ENCODE measurements at places on chromosomes 3 and 15. TPM values are rescaled to one million over a fixed set of nuclear protein-coding genes. Genes with fewer than 3 reads are reported as not detected.

Gene GCSAM
- total RNA-seq: not detected

Gene LRRC2
- total RNA-seq: 0.83 TPM

Gene DAPK2
- 11.2 TPM for total RNA-seq

Gene SLC6A20
- 0.33 TPM for total RNA-seq

- no peak overlapping the region for H3K4me3 ChIP-seq
- DNase-seq: no peak
- H3K27me3 ChIP-seq: no peaks in the 10 kb centered on the region
- H3K36me3 ChIP-seq: no peaks in the 10 kb centered on the region
Measured at GRCh38 chr15:69861331-69862171, 236.2 kb downstream of the TLE3 start.

- peak overlapping the region; percentile 89 for H3K27ac ChIP-seq
- no peaks in the 10 kb centered on the region for H3K27me3 ChIP-seq
- DNase-seq: no peak
- peaks cover 42% of the 10 kb centered on the region for H3K4me1 ChIP-seq
- H3K36me3 ChIP-seq: no peaks in the 10 kb centered on the region
- H3K4me3 ChIP-seq: peak overlapping the region; percentile 80
Measured at GRCh38 chr3:196287090-196287439, 461 bp downstream of the PCYT1A start.

DNA sequence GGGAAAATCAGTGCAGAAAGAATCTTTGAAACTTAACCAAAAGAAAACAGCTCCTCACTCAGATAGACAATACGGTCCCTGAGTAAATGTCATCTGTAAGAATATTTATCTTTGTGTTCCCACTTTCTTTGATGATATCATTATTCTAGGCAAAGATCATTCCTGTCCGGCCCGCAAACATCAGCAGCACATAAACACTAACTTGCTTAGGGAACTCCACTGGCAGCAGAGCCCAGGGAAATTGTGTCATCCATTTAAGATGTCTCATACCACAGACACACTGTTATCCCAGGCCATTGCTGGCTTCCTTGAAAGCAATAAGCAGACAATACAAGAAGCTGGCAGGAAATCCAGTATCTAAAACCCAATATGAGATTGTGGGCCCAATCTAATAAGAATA lies 20.1 kb upstream of the CD96 start:
- H3K27ac ChIP-seq: no peak overlapping the region
- no peaks in the 10 kb centered on the region for H3K36me3 ChIP-seq
- H3K27me3 ChIP-seq: no peaks in the 10 kb centered on the region
- H3K4me3 ChIP-seq: no peak overlapping the region
- no peaks in the 10 kb centered on the region for H3K4me1 ChIP-seq

DNA sequence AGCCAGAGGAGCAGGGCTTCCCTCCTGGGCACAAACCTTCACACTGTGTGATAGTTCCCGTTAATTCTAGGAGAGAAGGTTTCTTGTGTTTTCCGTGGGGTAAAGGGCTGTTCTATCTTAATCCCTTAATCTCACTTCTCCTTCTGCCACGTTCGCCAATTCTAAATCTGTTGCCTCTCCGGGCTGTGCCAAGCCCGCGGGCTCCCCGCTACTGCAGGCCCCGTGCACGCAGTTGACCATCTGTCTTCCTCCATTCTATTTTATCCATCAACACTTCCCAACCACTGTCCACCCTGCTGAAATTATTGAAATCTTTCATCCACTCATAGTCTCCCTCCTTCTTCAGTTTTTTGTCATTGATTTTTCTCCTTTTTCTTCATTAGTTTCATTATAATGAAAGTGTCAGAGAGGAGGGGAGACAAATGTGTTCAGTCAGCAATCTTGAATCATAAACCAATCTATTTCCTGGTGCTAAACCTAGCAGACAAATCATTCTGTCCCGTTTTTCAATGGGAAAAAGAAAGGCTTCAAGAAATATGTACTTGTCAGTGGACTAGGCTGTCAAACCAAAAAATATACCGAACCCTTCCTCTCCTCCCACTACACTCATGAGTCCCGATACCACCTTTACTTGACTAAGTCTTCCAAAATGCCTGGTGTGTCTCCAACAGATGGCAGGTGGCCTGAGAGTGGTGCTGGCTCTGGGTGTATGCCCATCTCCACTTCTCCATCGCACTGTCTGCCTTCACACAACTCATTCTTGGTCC lies 39.6 kb downstream of the SLCO2A1 start:
- no peak overlapping the region for H3K4me3 ChIP-seq
- DNase-seq: no peak
- H3K27me3 ChIP-seq: no peaks in the 10 kb centered on the region
- peaks cover 13% of the 10 kb centered on the region for H3K4me1 ChIP-seq
- no peak overlapping the region for H3K27ac ChIP-seq

GRCh38 chr3:141174674-141175073 lies 57.0 kb upstream of the PXYLP1 start:
- H3K27me3 ChIP-seq: no peaks in the 10 kb centered on the region
- DNase-seq: no peak
- H3K36me3 ChIP-seq: no peaks in the 10 kb centered on the region
- no peak overlapping the region for H3K27ac ChIP-seq

DNA sequence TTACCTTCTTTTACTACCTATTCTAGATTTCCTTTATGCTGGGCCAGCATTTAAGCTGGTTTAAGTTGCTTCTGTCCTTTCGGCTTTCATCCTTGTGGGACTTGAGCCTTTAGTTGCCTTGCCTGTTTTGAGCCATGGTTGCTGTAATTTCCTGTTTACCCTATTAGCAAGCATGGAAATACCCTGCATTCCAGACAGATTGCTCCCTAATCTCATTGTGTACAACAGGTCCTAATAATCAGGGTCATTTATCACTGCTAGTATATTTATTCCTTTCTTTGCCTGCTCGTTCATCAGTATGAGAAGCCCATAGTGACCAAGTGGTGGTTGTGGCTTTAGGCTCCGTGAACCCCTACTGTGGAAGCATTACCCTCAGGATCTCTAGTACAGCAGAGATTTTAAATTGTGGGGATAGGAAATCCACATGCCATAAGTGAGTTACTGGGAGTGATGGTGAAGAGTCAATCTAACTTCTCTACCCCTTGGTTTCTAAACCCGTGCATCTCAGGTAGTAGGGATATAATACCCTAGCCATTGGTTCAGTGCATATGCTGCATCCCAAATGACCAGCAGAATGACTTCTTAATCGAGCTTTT lies 31.9 kb downstream of the NCK1 start:
- H3K4me3 ChIP-seq: no peak overlapping the region
- peaks cover 27% of the 10 kb centered on the region for H3K4me1 ChIP-seq
- no peak for DNase-seq
- H3K27me3 ChIP-seq: no peaks in the 10 kb centered on the region

DNA sequence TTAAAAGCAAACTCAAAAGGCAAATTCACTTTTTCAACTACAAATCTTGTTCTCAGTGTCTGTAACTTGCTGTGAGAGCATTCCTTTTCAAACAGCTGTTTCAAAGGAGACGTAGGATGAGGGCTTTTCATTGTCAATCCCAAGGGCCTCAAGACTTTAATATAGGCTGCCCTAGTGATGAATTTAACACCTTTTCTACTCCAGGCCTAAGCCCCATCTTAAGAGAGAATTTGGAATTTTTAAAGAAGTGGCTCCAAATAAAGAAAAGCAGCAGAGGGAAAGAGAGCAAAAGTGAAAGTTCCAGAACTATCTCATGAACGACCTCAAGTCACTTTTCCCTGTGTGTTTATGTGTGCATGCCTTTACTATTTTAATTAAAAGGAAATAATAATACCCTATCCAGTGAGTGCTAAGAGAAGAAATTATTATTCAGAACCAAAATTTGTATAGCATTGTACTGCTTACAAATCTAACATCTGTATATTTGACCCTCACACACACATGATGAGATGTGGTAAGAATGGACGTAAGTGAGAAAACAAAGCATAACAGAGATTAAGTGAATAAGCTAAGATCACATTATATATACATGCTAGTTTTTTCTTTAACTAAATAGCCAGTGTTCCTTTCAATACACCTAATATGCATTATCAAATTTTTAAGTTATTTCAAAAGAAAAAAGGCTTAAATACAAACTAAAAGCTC lies 196.4 kb downstream of the VGLL3 start:
- no peaks in the 10 kb centered on the region for H3K27me3 ChIP-seq
- no peak for DNase-seq
- no peaks in the 10 kb centered on the region for H3K36me3 ChIP-seq
- H3K27ac ChIP-seq: peak overlapping the region; percentile 71
- H3K4me1 ChIP-seq: peaks cover 21% of the 10 kb centered on the region

GRCh38 chr3:139251529-139251928 lies 92.3 kb upstream of the MRPS22 start:
- no peaks in the 10 kb centered on the region for H3K27me3 ChIP-seq
- no peaks in the 10 kb centered on the region for H3K4me1 ChIP-seq
- H3K27ac ChIP-seq: no peak overlapping the region

- no peaks in the 10 kb centered on the region for H3K36me3 ChIP-seq
- H3K4me3 ChIP-seq: no peak overlapping the region
- H3K4me1 ChIP-seq: peaks cover 23% of the 10 kb centered on the region
- H3K27ac ChIP-seq: no peak overlapping the region
Measured at GRCh38 chr3:194072691-194073279, 63.2 kb upstream of the HES1 start.

- no peaks in the 10 kb centered on the region for H3K36me3 ChIP-seq
- H3K27me3 ChIP-seq: no peaks in the 10 kb centered on the region
- peaks cover 6% of the 10 kb centered on the region for H3K4me1 ChIP-seq
- H3K27ac ChIP-seq: no peak overlapping the region
Measured at GRCh38 chr3:54600441-54601204, 327.2 kb downstream of the LRTM1 start.

DNA sequence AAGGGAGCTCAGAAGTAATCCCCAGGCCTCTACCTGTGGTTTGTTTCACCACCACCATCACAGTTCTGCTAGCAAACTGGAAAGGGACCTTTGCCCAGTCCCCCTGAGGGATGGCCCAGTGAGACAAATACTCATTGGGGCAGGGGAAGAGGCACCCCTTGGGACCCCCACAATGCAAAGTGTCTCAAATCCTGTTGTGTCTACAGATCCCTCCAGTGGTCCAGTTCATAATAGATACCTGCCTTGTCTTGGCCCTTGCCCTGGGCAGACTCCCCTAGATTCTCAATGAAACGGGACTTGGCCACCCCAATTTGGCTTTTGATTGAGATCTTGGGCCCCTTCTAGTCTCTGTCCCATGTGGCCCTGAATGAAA lies 43.8 kb upstream of the RAB6B start:
- no peaks in the 10 kb centered on the region for H3K27me3 ChIP-seq
- H3K27ac ChIP-seq: peak overlapping the region; percentile 35
- peaks cover 56% of the 10 kb centered on the region for H3K4me1 ChIP-seq
- no peaks in the 10 kb centered on the region for H3K36me3 ChIP-seq

DNA sequence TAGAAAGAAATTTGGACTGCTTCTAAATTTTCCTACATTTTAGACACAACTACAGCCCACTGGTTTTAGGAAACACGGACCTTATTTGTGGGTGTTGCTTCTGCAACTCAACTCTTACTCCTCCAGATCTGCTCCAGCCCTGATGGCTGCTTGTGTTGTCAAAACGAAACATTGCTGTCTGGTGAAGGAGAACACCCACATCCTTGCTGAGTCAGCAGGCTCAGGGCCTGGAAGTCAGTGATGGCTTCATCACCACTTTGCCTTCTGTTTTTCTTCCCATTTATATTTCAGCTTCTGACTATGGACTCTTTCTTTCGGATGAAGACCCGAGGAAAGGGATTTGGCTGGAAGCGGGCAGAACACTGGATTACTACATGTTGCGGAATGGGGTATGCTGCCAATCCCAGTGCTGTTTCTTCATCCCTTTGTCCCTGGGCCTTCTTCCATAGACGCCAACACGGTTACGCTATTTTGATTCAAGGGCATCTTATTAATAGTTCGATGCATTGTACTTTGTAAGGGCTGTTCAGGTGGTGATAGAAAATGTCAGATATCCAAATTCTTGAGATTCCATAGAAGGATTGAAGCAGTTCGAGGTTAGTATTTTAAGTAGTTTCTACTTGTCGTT lies 392.6 kb upstream of the TPM1 start:
- H3K27ac ChIP-seq: no peak overlapping the region
- H3K4me3 ChIP-seq: no peak overlapping the region
- no peaks in the 10 kb centered on the region for H3K36me3 ChIP-seq
- DNase-seq: peak; percentile 74
- H3K27me3 ChIP-seq: no peaks in the 10 kb centered on the region

DNA sequence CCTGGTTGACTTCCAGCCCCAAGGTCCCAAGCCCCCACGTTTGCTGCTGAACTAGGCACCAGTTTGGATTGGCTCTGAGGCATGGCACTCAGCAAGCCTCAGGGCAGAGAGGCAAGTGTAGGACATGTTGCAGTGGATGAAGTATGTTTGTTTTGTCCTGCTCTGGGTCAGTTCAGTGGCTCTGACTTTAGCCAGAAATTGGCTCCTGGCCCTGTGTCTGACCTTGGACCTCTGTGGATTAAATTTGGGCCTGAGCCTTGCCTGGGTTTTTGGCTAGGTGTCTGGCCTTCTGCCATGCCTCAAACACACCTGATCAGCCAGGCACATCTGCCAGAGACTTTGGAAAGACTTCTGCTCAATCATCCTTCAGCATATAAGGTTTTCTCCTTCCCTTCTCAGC lies 3.6 kb upstream of the MRAS start:
- H3K4me3 ChIP-seq: no peak overlapping the region
- H3K4me1 ChIP-seq: peaks cover 13% of the 10 kb centered on the region
- H3K36me3 ChIP-seq: no peaks in the 10 kb centered on the region
- DNase-seq: no peak
- no peaks in the 10 kb centered on the region for H3K27me3 ChIP-seq
- no peak overlapping the region for H3K27ac ChIP-seq

- peaks cover 92% of the 10 kb centered on the region for H3K36me3 ChIP-seq
- H3K4me3 ChIP-seq: no peak overlapping the region
- no peak for DNase-seq
- peaks cover 10% of the 10 kb centered on the region for H3K4me1 ChIP-seq
- H3K27me3 ChIP-seq: no peaks in the 10 kb centered on the region
- no peak overlapping the region for H3K27ac ChIP-seq
Measured at GRCh38 chr15:90941038-90941437, 6.0 kb downstream of the UNC45A start.

DNA sequence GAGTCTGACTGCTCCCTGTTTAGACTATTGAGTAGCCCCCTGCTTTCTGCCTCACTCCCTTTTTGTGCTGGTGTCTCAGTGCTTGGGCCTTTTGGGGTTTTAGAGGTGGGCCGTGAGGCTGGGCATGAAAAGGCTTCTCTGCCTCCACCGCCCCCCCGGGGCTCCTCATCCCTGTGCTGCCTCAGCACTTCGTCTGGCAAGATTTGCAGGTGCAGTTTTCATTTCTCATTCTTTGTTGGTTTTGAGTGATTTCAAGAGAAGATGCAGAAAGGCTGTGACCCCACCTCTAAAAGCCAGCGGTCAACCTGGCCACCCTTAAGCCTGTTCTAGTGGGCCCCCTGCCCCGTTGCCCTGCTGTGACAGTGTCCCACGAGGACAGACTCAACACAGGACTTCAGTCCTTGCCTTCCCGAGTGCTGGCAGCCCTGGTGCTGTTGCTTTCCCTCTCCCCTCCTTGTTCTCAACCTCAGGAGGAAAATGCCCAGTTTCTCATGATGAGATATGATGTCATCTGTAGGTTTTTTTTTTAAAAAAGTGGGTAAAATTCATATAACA lies 38.0 kb downstream of the APBA2 start:
- H3K36me3 ChIP-seq: no peaks in the 10 kb centered on the region
- no peak for DNase-seq
- H3K4me3 ChIP-seq: no peak overlapping the region
- no peaks in the 10 kb centered on the region for H3K4me1 ChIP-seq
